Activated T-cell treated with anti-CD3 and anti-CD28 coated beads for 48 hours (primary cell): ENCODE measurements at places on chromosomes 2 and 18.

GRCh38 chr2:142893241-142893640, 15.8 kb downstream of the KYNU start:
- DNase-seq: no peak

GRCh38 chr18:79590191-79591031, 89.2 kb upstream of the CTDP1 start:
- no peak for DNase-seq

GRCh38 chr2:212027681-212028628, 510.6 kb downstream of the ERBB4 start:
- no peak for DNase-seq

GRCh38 chr2:97675430-97676113, 6.1 kb downstream of the C2orf92 start:
- no peak for DNase-seq

DNA sequence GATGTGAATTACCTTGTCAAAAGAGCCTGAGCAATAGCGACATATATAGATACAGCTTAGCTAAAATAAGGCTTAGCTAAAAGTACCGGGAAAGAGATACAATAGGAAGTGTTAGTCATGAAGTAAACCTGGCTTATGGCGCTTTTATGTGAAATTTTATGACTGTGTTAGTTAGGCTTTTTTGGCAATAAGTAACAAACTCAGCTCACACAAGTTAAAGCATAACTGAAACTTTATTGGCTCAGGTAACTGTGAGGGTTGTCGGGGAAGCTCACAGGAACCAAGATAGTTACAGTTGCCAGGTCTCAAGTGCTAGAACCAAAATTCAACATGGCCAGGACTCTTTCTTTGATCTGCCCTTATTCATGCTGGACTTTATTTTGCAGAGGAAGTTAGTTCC, 925.0 kb upstream of the GYPC start:
- no peak for DNase-seq

GRCh38 chr18:50142441-50143120, 52.4 kb downstream of the MYO5B start:
- no peak for DNase-seq
